Kidney (tissue), 22 donors: ENCODE measurements at places on chromosomes 11 and 22.

DNA sequence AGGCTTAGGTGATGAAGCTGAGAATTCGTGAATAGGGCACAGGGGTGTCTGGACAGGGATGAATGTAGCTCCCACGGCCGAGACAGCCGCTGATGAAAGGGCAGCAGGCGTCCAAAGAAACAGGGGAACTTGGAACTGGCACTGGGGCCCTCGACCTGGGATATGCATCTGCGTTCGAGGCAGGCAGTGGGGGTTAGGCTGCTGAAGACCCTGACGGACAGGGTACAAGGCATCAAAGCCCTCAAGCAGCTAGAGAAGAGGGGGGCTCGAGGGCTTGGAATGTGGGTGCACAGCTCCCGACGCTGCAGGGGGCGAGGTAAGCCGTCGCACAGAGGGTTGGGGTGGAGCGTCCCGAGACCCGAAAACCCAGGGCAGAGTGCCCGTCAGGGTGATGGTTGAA lies 6.9 kb upstream of the SYT8 start:
- DNase-seq, result no peak

DNA sequence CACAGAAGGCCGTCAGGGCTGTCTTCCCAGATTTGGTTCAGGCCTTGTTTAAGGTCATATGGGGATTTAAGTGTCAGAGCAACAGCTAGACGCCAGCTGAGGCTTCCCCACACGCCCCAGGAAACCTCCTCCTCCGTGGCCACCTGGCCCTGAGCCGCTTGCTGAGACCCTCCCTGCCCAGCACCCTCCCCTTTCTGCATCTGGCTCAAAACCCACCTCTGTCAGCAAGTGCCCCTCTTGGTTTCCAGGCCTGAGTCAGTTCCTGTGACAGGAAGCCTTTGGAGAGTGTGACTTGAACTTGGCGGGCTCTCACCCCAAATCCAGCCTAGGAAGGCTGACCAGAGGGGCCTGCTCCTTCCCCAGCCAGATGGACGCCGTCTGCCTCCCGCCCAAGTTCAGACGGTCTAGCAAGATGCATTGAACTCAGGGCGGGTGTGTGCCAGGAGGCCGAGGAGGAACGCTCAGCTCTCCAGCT lies 561 bp downstream of the FXYD2 start:
- peak; percentile 54 for DNase-seq

- DNase-seq, result no peak
Measured at GRCh38 chr11:96144553-96144952, 198.4 kb downstream of the MAML2 start.

- peak; percentile 98 for DNase-seq
Measured at GRCh38 chr22:31080848-31081649, at the start of gene SMTN. SMTN (plus strand) TSS chr22:31081318; CDS start chr22:31083259, 1,941 bp downstream.

DNA sequence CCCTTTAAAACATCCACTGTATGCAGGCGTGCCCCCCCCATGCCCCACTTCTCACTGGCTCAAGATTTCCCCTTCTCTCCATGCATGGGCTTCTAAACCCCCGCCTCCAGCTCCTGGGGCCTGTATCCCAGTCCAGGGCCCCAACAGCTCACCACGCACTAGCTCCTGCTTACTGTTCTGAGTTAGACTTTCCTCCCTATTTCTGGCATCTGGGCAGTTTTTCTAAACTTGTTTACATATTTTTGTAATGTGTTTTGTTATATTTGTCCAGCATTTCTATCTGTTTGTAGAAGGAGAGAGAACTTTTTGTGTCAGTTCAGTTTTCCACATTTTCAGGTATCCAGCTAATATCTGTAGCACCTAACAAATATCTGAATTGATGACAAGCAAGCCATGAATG lies 178.5 kb downstream of the SPON1 start:
- no peak for DNase-seq

GRCh38 chr11:108858622-108859021 lies 193.8 kb downstream of the DDX10 start:
- DNase-seq, result no peak

DNA sequence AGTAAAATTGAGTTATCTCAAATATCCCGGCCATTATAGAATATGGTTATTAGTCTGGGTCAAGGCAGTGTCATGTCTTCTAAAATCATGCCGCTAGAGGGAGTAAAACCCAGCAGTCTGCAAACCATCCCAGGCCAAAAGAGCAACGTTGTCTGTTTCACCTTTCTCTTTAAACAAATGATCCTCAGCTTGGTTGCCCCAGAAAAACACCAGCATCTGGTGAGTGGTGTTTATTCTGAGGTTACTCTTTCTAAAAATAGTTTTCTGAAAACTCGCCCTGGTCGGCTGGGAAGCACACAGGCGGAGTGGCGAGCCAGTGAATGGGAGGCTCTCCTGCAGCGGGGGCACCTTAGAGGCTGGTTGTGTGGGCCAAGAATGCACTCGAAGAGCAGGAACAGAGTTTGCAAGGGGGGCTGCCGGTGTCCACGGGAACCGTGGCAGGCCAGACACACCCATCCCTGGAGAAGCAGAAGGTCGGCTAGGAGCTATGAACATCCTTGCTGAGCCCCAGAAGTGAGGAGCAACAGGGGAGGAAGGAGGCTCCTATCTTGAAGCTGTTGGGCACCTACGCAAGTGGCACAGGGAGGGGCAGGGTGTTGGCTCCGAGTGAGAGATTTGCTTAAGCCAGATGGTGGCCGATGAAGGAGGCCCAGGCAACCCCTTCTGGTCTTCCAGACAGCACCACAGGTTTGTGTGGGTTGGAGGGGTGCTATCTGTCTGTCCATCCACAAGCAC lies 297.1 kb downstream of the ETS1 start:
- DNase-seq, result peak; percentile 55

DNA sequence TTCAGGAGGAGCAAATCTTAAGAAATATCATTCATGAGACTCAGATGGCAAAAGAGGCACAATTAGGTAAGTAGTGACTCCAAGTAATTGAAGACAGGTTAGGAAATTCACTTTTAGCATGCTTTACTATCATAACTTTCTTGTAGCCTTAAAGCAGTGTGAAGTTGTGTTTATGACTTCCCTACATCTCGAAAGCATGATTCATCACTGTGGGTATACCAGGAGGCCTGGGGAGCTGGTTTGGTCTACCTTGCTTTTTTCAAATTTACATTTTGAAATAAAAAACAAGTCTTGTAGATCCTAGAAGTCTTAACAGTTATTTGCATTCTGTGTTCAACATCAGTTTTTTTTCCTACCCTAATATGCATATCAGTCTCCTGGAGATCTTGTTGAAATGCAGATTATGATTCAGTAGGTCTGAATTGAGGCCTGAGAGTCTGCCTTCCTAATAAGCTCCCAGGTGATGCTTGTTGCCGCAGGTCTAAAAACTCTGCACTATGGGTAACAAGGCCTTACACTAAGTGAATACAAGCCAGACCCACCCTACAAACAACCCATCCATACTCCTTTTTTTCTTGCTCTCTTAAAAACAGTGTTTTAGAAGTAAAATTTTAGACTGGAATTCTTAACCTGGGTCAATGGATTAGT lies 41.4 kb downstream of the TTC17 start:
- no peak for DNase-seq

- DNase-seq, result no peak
Measured at GRCh38 chr11:106288822-106289387, 211.4 kb downstream of the AASDHPPT start.

DNA sequence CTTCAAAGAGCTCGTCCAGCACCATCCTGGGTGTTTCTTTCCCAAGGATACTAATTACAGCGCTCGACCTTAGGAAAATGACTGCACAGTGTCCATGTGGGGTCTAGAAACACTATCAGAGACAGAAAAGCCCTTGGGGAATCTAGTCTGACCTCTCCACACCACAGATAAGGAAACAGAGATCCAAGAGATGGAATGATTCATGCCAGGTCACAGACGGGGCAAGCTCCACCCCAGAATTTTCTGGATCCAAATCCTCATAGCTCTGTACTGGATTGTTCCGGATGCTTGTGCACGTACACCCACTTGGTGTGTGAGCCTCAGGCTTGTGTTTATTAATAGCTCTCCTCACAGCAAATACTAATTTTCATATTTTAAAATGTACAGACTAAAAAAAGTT lies 11.3 kb downstream of the ABTB2 start:
- DNase-seq, result no peak

DNA sequence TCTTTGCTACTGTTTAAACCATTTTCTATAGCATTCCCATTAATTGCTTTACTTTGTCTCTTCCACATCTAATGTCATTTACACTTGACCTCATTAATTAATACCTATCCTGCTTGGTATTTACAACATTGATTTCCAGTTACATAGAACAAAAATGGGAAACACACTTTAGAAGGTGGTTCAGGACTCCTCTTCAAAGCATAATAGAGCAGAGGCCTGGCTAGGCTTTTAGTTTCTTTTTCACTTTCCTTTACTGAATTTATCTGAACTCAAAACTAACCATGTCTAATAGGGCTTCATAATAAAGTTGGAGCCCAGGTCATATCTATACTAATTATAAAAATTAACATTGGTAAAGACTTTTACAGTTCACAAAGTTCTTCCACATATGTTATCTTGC lies 648.0 kb upstream of the KIRREL3 start:
- DNase-seq, result no peak

- peak; percentile 82 for DNase-seq
Measured at GRCh38 chr11:122661182-122661945, 5.8 kb downstream of the UBASH3B start.

DNA sequence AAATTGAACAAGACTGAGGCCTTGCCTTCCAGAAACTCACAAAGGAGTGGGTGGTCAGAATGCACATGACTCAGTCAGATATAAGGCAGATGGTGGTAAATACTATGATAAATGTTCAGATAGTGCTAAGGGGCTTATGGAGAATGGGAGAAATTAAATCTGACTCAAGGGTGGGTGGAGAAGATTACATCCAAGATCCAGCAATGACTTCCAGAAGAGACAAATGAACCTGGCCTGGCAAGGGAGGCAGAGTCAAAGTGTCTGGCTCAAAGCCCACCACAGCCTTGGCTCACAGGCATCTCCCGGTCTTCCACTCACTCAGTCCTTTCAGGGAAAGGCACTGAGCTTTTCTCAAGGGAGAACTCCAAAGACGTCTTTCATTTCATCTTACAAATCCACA lies 6.1 kb upstream of the ZBTB16 start:
- DNase-seq, result no peak

GRCh38 chr22:32803020-32803737 lies 1.7 kb downstream of the TIMP3 start:
- peak; percentile 70 for DNase-seq

GRCh38 chr22:41908411-41909309 lies 6.2 kb downstream of the SHISA8 start:
- no peak for DNase-seq

GRCh38 chr11:84747871-84748270 lies 879.3 kb downstream of the DLG2 start:
- no peak for DNase-seq

DNA sequence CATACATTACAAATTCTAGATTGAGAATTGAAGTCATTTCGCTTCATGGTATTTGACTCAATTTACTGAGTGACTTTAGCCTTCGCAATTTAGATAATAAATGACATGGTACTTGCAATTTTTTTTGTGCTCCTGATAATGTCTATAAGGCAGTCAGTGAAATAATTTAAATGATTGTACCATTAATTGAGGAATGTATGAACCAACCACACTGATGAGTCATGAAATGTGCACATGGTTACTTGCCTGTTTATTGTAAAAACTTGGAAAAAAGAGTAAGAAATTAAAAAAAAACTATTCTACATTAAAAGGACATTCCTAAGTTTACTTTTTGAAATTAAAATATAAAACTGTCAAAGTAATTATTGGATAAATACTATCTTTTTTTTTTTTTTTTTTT lies 43.3 kb downstream of the DNAJC24 start:
- DNase-seq, result no peak

DNA sequence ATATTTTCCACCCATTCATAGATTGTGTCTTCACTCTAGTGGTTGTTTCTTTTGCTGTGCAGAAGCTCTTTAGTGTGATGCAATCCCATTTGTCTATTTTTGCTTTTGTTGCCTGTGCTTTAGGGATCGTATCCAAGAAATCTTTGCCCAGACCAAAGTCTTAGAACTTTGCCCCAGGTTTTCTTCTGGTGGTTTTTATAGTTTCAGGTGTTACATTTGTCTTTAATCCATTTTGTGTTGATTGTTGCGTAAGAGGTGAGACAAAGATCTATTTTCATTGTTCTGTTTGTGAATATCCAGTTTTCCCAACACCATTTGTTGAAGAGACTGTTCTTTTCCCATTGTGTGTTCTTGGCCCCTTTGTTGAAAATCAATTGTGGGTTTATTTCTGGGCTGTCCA lies 6.4 kb downstream of the IL10RA start:
- DNase-seq, result no peak

GRCh38 chr11:87739261-87739660 lies 436.0 kb downstream of the RAB38 start:
- no peak for DNase-seq

- no peak for DNase-seq
Measured at GRCh38 chr22:32532820-32533128, 58.2 kb downstream of the FBXO7 start.

GRCh38 chr11:36588099-36588498 lies 6.2 kb upstream of the IFTAP start:
- no peak for DNase-seq

DNA sequence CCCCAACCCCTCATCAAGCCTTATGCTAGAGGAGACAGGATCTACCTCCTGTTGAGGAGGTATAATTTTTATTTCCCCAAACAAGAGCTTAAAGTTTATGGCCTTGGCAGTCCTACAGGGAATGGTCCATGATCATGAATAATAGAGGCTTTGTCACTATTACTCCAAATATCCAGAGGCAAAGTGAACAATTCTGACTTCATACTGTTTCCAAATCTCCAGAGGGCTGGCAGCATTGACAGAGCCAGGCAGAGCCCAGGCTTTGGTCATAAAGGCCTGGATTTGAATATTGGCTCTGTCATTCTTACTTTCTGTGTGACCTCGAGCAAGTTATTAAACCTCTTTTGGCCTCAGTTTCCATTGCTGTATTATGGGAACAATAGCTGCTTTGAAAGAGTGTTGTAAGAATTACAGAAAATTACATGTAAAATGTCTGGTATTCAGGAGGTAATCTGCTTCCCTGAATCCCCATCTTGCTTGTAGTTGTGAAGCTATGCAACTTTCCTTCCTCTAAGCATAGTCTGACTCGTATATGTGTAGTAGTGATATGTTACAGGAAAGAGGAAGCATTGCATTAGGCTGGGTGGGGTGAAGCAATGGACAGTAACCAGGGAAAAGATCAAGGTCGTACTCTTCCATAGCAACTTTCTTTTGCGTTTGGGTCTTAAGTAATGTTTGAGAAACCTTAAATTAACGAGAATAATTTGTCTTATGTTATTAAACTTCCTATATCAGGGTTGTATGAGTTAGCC lies 88.8 kb downstream of the CD44 start:
- no peak for DNase-seq

GRCh38 chr22:29369460-29369859 lies 18.9 kb downstream of the AP1B1 start:
- DNase-seq, result no peak

GRCh38 chr11:28476049-28476448 lies 367.9 kb downstream of the METTL15 start:
- DNase-seq, result no peak

- no peak for DNase-seq
Measured at GRCh38 chr11:11432621-11433319, 79.7 kb upstream of the CSNK2A3 start.

DNA sequence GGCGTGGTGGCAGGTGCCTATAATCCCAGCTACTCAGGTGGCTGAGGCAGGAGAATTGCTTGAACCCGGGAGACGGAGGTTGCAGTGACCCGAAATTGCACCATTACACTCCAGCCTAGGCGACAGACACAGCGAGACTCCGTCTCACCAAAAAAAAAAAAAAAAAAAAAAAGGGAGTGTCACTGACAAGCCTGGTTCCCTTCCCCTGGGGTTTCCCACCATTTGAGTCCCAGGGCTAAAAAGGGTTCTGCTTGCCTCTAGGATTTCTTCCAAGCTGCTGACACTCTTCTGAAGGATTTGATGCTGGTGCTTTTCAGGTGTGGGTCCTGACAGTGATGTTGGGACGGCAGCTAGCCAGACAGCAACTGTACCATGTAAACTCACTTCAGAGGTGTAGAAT lies 1.3 kb upstream of the CCDC88B start:
- no peak for DNase-seq
